ENCODE measurements at places on chromosomes 5 and 9.
A peak's percentile ranks its signal among the peaks of the same experiment; 100 is the strongest.

DNA sequence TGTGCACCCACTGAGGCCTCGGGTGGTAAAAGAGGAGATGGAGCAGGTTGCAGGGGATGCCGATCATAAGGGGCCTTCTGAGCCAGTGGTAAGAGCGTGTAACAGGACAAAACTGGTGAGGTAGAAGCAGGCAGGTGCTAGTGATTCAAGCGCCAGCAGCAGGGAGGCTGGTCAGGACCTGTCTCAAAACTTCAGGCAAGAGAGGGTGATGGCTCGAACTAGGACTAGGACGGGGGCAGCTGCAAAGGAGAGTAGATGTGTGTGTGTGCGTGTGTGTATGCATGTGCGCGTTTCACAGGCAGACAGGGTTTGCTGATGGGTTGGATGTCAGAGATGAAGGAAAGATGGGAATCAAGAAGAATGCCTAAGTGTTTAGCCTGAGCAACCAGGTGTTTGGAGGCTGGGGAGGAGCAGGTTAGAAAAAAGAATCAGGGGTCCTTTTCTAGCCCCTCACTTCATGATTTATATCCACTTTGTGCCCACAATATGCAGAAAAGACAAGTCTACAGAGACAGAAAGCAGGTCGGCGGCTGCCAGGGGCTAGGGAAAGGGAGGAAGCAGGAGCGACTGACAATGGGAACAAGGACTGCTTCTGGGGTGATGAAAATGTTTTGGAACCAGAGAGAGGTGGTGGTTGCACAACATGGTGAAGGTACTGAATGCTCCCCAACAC is 15.2 kb downstream of the HRH2 start:
- peaks cover 2% of the 10 kb centered on the region for H3K4me1 ChIP-seq
- no peak overlapping the region for H3K4me3 ChIP-seq
- no peaks in the 10 kb centered on the region for H3K36me3 ChIP-seq
- DNase-seq, result no peak

GRCh38 chr5:90897618-90898017 is 339.0 kb downstream of the ADGRV1 start:
- H3K4me1 ChIP-seq, result no peaks in the 10 kb centered on the region
- no peaks in the 10 kb centered on the region for H3K27me3 ChIP-seq
- no peaks in the 10 kb centered on the region for H3K36me3 ChIP-seq
- no peak overlapping the region for H3K27ac ChIP-seq
- DNase-seq, result no peak
- H3K4me3 ChIP-seq, result no peak overlapping the region

GRCh38 chr5:126339215-126339805 is 83.9 kb upstream of the GRAMD2B start:
- no peaks in the 10 kb centered on the region for H3K36me3 ChIP-seq
- H3K4me3 ChIP-seq, result no peak overlapping the region
- H3K27ac ChIP-seq, result no peak overlapping the region
- peak; percentile 72 for DNase-seq
- no peaks in the 10 kb centered on the region for H3K4me1 ChIP-seq
- peaks cover 6% of the 10 kb centered on the region for H3K27me3 ChIP-seq

- H3K27ac ChIP-seq, result no peak overlapping the region
- no peaks in the 10 kb centered on the region for H3K36me3 ChIP-seq
- DNase-seq, result no peak
- no peak overlapping the region for H3K4me3 ChIP-seq
- no peaks in the 10 kb centered on the region for H3K4me1 ChIP-seq
Measured at GRCh38 chr9:113611461-113612215, 148.1 kb downstream of the RGS3 start.

GRCh38 chr9:19488721-19489120 is 79.9 kb downstream of the ACER2 start:
- no peak overlapping the region for H3K27ac ChIP-seq
- H3K36me3 ChIP-seq, result no peaks in the 10 kb centered on the region
- H3K4me3 ChIP-seq, result no peak overlapping the region
- DNase-seq, result no peak
- no peaks in the 10 kb centered on the region for H3K4me1 ChIP-seq
- H3K27me3 ChIP-seq, result peaks cover 3% of the 10 kb centered on the region

GRCh38 chr5:156498226-156498980 is 171.4 kb downstream of the SGCD start:
- H3K4me3 ChIP-seq, result no peak overlapping the region
- DNase-seq, result no peak
- H3K27ac ChIP-seq, result no peak overlapping the region
- H3K36me3 ChIP-seq, result no peaks in the 10 kb centered on the region

DNA sequence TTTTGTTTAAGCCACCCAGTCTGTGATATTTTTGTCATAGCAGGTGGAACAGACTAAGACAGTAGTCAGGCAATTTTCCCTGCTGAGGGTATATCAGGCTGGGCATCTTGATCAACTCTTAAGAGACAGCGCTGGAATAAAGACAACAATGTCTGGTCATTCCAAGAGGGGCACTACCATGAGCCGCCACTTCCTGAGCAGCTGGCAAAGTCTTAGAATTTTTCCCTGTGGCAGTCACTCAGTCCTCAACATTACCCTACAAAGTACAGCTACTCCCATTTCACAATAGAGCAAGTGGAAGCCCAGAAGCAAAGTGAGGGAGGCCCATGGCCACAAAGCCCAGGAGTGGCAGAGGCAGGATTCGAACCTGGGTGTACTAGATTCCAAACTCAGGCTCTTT is 74.8 kb downstream of the SH3PXD2B start:
- DNase-seq, result no peak
- H3K27me3 ChIP-seq, result no peaks in the 10 kb centered on the region
- no peaks in the 10 kb centered on the region for H3K36me3 ChIP-seq
- H3K4me3 ChIP-seq, result no peak overlapping the region

DNA sequence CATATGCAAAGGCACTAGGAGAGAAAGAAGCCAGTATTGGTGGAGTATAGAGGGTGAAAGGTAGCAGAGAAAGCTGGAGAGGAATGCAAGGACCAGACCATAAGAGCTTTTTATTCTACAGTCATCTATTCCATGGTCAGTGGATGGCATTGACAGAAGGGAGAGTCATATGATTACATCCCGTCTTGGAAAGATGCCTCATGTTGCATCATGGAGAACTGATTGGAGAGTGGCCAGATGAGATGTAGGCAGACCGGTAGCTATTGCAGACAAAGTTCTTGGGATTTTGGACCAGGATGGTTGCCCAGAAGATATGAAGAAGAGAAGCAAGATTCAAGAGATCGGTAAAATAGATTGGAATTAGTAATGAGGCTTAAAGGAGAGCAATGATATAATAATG is 260.7 kb downstream of the CHSY3 start:
- H3K27ac ChIP-seq, result no peak overlapping the region
- H3K4me1 ChIP-seq, result no peaks in the 10 kb centered on the region
- DNase-seq, result no peak
- H3K36me3 ChIP-seq, result no peaks in the 10 kb centered on the region
- no peaks in the 10 kb centered on the region for H3K27me3 ChIP-seq

DNA sequence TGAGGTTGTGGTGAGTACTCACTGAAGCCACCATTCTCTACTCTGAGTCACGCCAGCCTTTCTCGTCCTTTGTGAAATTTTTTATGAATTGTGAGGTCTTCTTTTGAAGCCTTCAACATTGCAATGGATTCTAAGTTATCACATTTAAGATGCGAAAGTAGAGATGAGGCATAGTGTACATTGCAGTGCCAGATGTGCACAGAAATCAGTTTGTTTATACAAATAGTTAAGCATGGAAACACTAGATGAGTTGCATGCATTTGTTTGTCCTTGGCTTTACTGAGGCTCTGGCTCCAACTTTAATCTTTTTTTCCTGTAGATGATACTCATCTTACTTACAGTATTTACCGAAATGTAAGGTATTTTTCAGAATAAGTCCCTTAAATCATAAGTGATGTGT is 453.7 kb upstream of the RIOK2 start:
- H3K36me3 ChIP-seq, result no peaks in the 10 kb centered on the region
- no peaks in the 10 kb centered on the region for H3K27me3 ChIP-seq
- no peak overlapping the region for H3K4me3 ChIP-seq
- H3K4me1 ChIP-seq, result no peaks in the 10 kb centered on the region

DNA sequence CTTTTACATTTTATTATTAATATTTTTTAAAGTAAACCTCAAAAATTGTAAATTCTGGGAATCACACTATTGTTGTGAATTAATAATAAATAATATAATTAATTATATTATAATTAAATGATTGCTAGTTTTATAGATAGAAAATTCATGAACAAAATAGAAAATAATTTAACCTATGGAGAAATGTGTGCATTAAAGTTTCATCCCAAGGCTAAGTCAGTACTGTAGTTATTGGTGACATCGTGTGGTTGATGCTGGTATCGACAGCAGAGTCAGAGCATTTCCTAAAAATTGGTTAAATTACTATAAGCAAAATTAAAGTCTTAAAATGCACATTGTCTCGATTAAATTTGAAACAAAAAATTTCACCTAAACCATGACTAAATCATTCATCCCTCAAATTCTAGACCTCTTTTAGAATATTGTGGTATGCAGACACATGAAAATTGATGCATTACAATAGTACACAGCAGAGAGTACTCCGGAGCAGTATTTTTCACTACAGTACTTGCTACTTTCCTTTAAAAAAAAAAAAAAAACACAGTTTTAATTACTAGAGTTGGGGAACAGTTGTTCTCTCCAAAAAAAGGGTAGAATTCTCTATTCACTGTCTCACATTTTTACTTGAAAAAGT is 73.9 kb downstream of the RORB start:
- no peak overlapping the region for H3K27ac ChIP-seq
- H3K27me3 ChIP-seq, result no peaks in the 10 kb centered on the region
- H3K4me3 ChIP-seq, result no peak overlapping the region
- H3K4me1 ChIP-seq, result no peaks in the 10 kb centered on the region
- no peak for DNase-seq

Measured in CD4-positive, CD25-positive, alpha-beta regulatory T cell (primary cell).